ENCODE measurements at places on chromosomes 6 and 20. TPM values are rescaled to one million over a fixed set of nuclear protein-coding genes. Genes with fewer than 3 reads are reported as not detected.

Gene RALGAPB
- total RNA-seq = 59.8 TPM

Gene OPN5
- not detected for total RNA-seq

Gene CPNE5
- not detected for total RNA-seq

Gene WFDC2
- 295 TPM for total RNA-seq

Gene SIRPG
- not detected for total RNA-seq

DNA sequence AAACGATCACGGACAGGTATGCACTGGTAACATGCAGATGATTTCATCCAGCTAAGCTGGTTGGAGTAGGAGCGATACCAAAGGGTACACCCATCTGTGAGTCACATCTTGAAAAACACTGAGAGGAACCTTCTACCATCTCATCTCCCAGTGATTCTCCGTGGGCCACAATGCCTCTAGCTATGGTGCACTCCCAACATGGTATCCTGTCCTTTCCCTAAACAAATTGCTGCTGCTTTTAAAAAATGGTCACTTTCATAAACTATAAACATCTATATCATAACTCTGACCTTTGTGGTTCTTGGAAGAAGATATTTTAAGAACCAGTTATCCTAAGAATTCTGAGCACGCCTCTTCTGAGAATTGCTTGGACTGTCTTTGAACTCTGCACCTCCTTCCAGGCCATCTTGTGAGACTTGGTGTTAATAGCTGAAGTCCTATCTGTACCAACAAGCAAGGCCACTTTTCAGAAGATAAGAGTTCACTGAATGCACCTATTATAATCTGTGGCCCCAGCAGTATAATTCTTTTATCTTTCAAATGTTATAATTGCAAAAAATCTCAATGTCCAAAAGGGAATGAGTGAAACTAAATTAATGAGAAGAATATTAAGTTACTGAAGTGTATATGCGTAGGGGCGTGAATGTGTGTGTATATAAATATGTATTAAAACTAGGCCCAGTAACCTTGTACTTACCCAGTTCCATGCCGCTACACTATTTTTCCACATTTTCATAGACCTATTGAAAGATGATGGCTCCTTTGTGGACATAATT lies 70.5 kb upstream of the TPD52L1 start:
- peaks cover 5% of the 10 kb centered on the region for H3K36me3 ChIP-seq
- no peaks in the 10 kb centered on the region for H3K27me3 ChIP-seq
- no peak overlapping the region for H3K27ac ChIP-seq
- no peaks in the 10 kb centered on the region for H3K4me1 ChIP-seq

DNA sequence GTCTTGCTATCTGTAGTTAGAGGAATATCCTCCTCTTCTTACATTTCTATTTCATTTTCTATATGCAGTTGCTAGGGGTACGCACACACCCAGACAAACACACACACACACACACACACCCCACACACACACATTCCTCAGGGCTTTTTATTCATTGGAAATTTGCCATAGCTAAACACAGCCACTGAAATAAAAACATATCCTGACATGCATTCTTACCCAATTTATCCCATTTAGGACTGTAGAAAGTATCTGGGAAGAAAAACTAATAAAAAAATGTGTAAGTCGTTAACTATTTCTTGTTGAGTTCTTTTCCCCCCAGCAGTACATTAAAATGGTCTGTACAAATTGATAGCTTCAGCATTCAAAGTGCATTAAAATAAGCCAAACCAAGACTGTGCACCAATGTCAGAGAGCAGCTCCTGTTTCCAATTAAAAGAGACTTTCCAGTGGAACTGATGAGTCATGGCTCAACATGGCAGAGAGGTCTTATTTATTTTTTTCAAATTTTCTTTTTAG lies 357.9 kb upstream of the AGPAT4 start:
- H3K27ac ChIP-seq = no peak overlapping the region
- no peaks in the 10 kb centered on the region for H3K27me3 ChIP-seq
- H3K4me1 ChIP-seq = no peaks in the 10 kb centered on the region
- H3K4me3 ChIP-seq = no peak overlapping the region
- DNase-seq = no peak

- H3K27me3 ChIP-seq = peaks cover 12% of the 10 kb centered on the region
- no peaks in the 10 kb centered on the region for H3K36me3 ChIP-seq
- H3K27ac ChIP-seq = no peak overlapping the region
- no peak overlapping the region for H3K4me3 ChIP-seq
- no peak for DNase-seq
These were observed 366.4 kb downstream of the KIF16B start for GRCh38 chr20:16206817-16207216.

GRCh38 chr6:141309295-141309694 lies 823.4 kb upstream of the GJE1 start:
- peaks cover 8% of the 10 kb centered on the region for H3K4me1 ChIP-seq
- no peaks in the 10 kb centered on the region for H3K27me3 ChIP-seq
- no peaks in the 10 kb centered on the region for H3K36me3 ChIP-seq
- DNase-seq = no peak
- H3K27ac ChIP-seq = no peak overlapping the region
- H3K4me3 ChIP-seq = no peak overlapping the region

- no peak overlapping the region for H3K4me3 ChIP-seq
- H3K4me1 ChIP-seq = no peaks in the 10 kb centered on the region
- H3K36me3 ChIP-seq = peaks cover 12% of the 10 kb centered on the region
- no peak overlapping the region for H3K27ac ChIP-seq
These were observed 36.3 kb upstream of the SLC4A11 start for GRCh38 chr20:3275064-3275935.

- no peak overlapping the region for H3K4me3 ChIP-seq
- no peaks in the 10 kb centered on the region for H3K27me3 ChIP-seq
- no peak for DNase-seq
- no peaks in the 10 kb centered on the region for H3K36me3 ChIP-seq
These were observed 9.4 kb downstream of the ACSS1 start for GRCh38 chr20:25048519-25048952.

DNA sequence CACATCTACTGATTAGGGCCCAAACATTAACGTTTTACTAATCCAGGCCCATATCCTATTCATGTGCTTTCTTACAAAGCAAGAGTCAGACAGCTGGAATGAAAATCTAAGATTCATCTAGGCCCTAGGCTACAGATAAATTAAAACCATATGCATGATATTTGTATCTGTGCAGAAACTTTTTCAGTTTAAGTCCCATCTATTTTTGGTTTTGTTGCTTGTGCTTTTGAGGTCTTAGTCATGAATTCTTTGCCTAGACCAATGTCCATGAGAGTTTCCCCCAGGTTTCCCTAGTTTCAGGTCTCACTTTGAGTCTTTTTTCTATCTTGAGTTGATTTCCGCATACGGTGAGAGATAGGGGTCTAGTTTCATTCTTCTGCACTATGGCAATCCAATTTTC lies 20.2 kb downstream of the ADNP start:
- peaks cover 41% of the 10 kb centered on the region for H3K4me1 ChIP-seq
- no peaks in the 10 kb centered on the region for H3K27me3 ChIP-seq
- H3K36me3 ChIP-seq = peaks cover 27% of the 10 kb centered on the region
- no peak for DNase-seq
